Panc1 (cell line): ENCODE measurements at places on chromosomes 3 and 15. TPM values are rescaled to one million over a fixed set of nuclear protein-coding genes. Genes with fewer than 3 reads are reported as not detected.

- no peak overlapping the region for H3K4me3 ChIP-seq
- DNase-seq, result no peak
- no peak overlapping the region for H3K27ac ChIP-seq
- H3K27me3 ChIP-seq, result no peaks in the 10 kb centered on the region
Measured at GRCh38 chr3:9754678-9755077, 4.9 kb downstream of the OGG1 start.

- no peaks in the 10 kb centered on the region for H3K4me1 ChIP-seq
- H3K36me3 ChIP-seq, result no peaks in the 10 kb centered on the region
- no peak for DNase-seq
- H3K4me3 ChIP-seq, result no peak overlapping the region
Measured at GRCh38 chr3:46614431-46614830, 2.1 kb downstream of the FAM240A start.

DNA sequence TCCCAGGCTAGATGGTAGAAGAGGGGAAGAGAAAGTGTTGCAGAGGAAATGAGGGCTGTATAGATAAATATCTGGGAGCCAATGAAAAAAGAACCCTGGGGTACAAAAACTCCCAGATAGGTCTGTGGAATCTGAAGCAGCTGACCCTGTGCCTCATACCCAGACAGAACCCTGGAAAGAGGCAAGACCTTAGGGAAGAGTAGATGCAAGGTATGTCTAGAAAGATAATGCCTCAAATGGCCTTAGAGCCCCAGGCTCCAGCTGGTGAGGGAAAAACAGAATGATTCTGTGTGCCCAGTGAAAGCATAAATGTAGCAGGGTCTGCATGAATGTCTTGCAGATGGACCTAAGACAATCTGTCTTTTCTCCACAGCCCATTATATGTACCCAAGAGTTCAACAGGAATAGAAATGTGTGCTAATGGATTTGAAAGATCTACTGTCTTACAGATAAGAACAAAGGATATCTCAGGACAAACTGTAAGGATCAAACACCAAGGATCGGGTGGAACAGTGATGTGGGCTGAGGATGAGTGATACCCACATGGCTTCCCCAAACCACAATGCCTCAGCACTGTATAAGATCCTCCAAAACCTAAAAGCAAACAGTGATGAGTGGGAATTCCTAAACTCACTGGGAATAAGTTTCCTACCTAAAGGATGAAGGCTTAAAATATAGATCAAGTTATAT is 58.8 kb downstream of the NCEH1 start:
- H3K4me3 ChIP-seq, result no peak overlapping the region
- H3K36me3 ChIP-seq, result no peaks in the 10 kb centered on the region
- no peaks in the 10 kb centered on the region for H3K27me3 ChIP-seq
- DNase-seq, result no peak
- H3K27ac ChIP-seq, result peak overlapping the region; percentile 21; the same call in 1 of the 2 replicates
- H3K4me1 ChIP-seq, result peaks cover 27% of the 10 kb centered on the region

AGBL1 gene
- not detected for total RNA-seq

ISLR gene
- total RNA-seq, result 0.28 TPM

- H3K4me1 ChIP-seq, result no peaks in the 10 kb centered on the region
- no peak for DNase-seq
- no peaks in the 10 kb centered on the region for H3K36me3 ChIP-seq
- no peak overlapping the region for H3K4me3 ChIP-seq
Measured at GRCh38 chr15:76843269-76843668, 61.9 kb downstream of the SCAPER start.

DNA sequence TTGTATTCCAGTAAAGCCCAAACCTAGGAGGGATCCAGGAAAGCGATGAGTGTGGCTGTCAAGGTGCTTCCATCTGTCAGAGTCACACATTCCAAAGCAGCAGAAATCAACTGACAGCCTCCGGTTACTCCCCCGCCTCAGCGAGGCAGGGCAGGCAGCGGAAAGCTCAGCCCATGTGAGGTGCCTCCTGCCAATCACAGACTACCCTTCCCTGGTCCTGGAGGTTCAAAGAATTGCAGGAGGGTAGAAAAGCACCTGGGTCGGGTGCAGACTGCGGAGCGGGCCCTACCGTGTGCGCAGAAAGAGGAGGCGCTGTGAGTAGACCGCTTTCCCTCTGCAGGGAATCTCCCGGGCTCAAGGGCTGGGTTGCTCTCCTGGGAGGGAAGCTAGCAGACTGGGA is at the start of gene UPK1B:
Gene UPK1B, plus strand, starts transcription at position 274 of the 400 bp plus-strand sequence. CDS start 13,144 bp downstream, outside the sequence.
- no peaks in the 10 kb centered on the region for H3K27me3 ChIP-seq
- no peak for DNase-seq
- no peak within 1 kb of the TSS for H3K27ac ChIP-seq
- H3K36me3 ChIP-seq, result no peaks in the 10 kb centered on the region

DNA sequence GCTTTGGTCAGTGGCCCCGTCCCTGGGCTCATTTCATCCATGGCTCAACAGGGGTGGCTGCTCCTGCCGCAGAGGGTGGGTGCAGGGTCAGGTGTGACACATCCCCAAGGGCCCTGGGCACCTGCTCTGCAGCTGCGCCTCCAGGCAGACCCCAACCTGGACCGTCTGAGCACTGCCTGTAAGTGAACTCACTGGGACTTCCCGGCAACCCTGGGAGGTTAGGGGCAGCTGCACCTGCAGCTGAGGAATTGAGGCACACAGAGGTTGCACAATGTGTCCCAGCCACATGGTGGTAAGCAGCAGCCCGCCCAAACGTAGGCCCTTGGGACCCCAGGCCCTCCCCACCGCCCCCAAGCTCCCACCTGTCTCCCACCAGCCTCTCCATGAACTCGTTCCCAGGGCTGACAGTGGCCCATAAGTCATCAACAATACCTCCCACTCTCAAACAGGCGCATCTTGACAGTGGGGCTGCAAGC is 55.1 kb downstream of the PLXNA1 start:
- no peak overlapping the region for H3K4me3 ChIP-seq
- H3K27ac ChIP-seq, result no peak overlapping the region
- H3K27me3 ChIP-seq, result no peaks in the 10 kb centered on the region

DNA sequence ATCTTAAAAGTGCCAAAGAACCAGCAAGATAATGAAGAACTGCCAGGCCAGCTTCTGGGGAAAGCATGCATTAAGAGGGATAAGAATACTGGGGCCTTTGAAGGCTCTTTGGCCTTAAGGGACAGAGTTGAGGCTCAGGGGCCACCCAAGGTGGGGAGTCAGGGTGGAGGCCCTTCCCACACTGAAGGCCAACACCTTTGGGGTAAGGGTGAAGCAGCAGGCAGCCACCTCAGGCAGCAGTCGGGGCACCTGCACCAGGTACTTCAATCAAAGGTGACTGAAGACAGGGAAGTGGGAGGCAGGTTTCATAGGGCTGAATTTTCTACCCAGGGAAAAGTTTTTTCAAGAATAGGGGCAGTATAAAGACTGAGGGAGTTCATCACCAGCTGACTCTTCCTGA is 87.7 kb upstream of the KLF13 start:
- H3K27me3 ChIP-seq, result no peaks in the 10 kb centered on the region
- H3K27ac ChIP-seq, result no peak overlapping the region
- no peak overlapping the region for H3K4me3 ChIP-seq
- peaks cover 5% of the 10 kb centered on the region for H3K4me1 ChIP-seq
- no peak for DNase-seq
- H3K36me3 ChIP-seq, result no peaks in the 10 kb centered on the region

DNA sequence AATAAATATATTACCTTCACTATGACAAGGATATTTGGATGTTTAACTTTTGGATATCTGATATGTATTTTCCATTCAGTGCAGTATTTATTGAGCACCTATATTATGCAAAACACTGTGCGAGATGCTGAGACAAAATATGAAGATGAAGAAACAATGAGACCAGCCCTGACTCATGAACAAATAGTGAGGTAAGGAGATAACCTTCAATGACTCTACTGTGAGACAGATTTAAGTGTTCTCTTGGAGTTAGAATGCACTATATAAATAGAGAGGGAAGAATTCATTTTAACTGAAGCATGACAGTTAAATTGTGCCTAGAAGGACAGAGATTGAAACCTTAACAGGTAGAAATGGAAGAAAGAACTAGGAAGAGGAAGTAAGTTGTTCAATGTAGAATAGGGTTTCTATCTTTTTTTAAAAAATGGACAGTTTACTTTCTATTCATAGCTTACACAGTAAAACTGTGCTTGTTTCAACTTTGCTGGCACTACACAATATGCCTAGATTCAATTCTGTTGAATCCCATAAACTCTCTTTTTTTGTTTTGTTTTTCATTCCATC is 124.2 kb downstream of the ZBTB20 start:
- no peak for DNase-seq
- H3K27me3 ChIP-seq, result no peaks in the 10 kb centered on the region
- no peaks in the 10 kb centered on the region for H3K4me1 ChIP-seq
- H3K36me3 ChIP-seq, result no peaks in the 10 kb centered on the region

FMN1 gene
- total RNA-seq, result 3.9 TPM

GRCh38 chr15:93943586-93943985 is 287.8 kb upstream of the MCTP2 start:
- H3K4me1 ChIP-seq, result no peaks in the 10 kb centered on the region
- no peaks in the 10 kb centered on the region for H3K27me3 ChIP-seq
- H3K27ac ChIP-seq, result no peak overlapping the region
- DNase-seq, result no peak

TOP2B gene
- total RNA-seq, result 63.1 TPM

- no peaks in the 10 kb centered on the region for H3K27me3 ChIP-seq
- peaks cover 38% of the 10 kb centered on the region for H3K4me1 ChIP-seq
- H3K36me3 ChIP-seq, result 0 out of 2 replicates have a peak, but pooled peaks cover 5% of the 10 kb centered on the region
- H3K4me3 ChIP-seq, result peak overlapping the region; percentile 94
- DNase-seq, result no peak
- H3K27ac ChIP-seq, result peak overlapping the region; percentile 96
Measured at GRCh38 chr3:172711454-172711795, 558 bp upstream of the NCEH1 start.

HTR3C gene
- not detected for total RNA-seq

DNA sequence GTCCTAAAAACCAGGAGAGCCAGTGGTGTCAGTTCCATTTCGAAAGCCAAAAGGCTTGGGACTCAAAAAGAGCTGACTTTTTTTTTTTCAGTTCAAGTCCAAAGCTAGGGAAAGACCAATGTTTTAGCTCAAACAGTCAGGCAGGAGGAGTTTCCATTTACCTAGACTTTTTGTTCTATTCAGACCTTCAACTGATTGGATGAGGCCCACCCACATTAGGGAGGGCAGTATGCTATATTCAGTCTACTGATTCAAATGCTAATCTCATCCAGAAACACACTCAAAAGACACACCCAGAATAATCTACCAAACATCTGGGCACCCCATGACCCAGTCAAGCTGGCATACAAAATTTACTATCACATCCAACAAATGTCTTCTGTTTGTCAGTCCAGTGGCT is 374.0 kb downstream of the KCNH8 start:
- no peaks in the 10 kb centered on the region for H3K27me3 ChIP-seq
- no peak overlapping the region for H3K4me3 ChIP-seq
- no peak for DNase-seq
- H3K27ac ChIP-seq, result no peak overlapping the region
- no peaks in the 10 kb centered on the region for H3K36me3 ChIP-seq

DNA sequence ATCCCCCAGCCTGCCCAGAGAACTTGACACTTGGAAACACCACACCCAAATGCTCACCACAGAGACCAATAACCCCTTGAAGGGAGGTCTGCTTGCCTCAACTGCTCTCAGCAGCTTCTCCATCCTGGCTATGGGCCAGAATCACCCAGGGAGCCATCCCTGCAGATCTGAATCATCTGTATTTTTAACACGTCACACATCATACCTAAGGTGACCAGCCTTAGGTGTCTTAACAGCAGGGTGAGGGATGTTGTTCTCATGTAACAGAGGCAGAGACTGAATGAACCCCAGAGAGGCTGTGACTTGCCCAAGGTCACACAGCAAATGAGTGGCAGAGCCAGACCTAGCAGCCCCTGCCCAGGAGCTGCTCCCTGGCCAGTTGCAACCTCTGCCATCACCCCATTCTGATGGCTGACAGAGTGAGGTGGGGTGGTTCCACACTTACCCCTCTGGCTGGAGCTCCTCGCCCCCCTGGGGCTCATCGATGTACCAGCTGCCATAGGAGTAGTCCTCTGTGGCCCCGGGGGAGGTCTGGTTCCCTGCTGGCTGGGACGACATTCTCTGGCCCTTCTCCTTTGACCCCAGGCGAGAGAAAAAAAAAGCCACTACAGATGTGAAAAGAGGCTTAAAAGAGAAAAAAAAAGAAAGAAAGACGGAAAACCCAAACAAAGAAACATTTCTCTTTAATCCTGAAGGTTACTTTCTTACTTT is 722 bp downstream of the STRA6 start:
- no peak for DNase-seq
- no peaks in the 10 kb centered on the region for H3K27me3 ChIP-seq
- peaks cover 36% of the 10 kb centered on the region for H3K4me1 ChIP-seq
- peak overlapping the region; percentile 76 for H3K27ac ChIP-seq
- peak overlapping the region; percentile 1; the same call in 1 of the 2 replicates for H3K4me3 ChIP-seq

DNA sequence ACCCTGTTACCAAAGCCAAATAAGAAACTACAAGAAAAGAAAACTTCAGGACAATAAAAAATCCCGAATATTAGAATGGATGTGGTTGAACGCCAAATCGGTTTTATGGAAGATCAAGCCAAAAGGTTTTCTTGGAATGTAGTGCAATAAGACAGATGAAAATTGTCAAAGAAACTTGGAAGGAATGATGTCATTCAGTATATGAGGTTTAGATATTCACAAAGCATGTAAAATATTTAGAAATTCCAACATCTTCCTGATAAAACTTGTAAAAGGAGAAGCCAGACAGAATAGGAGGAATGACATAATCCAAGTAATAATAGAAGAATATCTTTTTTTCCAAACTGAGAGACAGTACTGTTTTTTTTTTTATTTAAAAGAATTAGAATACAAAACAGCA is 130.3 kb upstream of the ZPLD1 start:
- H3K27ac ChIP-seq, result no peak overlapping the region
- DNase-seq, result no peak
- no peaks in the 10 kb centered on the region for H3K36me3 ChIP-seq
- no peaks in the 10 kb centered on the region for H3K4me1 ChIP-seq
- no peak overlapping the region for H3K4me3 ChIP-seq

DNA sequence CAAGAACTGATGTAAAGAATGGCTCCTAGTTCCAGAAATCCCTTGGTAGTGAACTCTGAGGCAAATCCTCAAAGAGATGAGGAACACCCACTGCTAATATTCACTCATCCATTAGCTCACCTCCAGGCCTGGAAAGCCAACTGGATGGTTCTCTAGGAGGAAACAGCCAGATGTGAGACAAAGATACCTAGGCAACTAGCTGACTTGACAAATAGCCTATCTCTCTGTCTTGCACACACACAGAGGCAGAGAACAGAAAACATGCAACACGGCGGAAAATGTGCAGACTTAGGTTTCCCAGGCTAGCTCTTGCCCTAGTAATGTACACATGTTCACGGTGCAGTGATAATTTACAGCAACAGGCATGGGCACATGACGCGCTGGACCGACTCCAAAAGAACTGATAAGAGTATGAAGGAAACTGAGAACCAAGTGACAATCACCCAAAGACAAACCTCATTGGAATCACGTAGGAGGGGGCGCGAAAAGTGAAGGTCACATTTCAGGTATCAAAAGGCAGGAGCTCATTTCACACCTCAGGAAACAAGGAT is 318.1 kb downstream of the FOXP1 start:
- H3K4me3 ChIP-seq, result no peak overlapping the region
- no peak overlapping the region for H3K27ac ChIP-seq
- no peaks in the 10 kb centered on the region for H3K27me3 ChIP-seq
- H3K4me1 ChIP-seq, result no peaks in the 10 kb centered on the region
- no peaks in the 10 kb centered on the region for H3K36me3 ChIP-seq

GRCh38 chr3:115169808-115170207 is 22.7 kb upstream of the ZBTB20 start:
- H3K27me3 ChIP-seq, result no peaks in the 10 kb centered on the region
- no peak for DNase-seq
- H3K27ac ChIP-seq, result no peak overlapping the region
- no peak overlapping the region for H3K4me3 ChIP-seq

GRCh38 chr3:114856835-114857234 is 290.3 kb downstream of the ZBTB20 start:
- no peaks in the 10 kb centered on the region for H3K27me3 ChIP-seq
- no peak overlapping the region for H3K27ac ChIP-seq
- no peak overlapping the region for H3K4me3 ChIP-seq
- H3K36me3 ChIP-seq, result no peaks in the 10 kb centered on the region

TMIE gene
- total RNA-seq, result 1.1 TPM
